ENCODE measurements at places on chromosomes 16 and 17.

DNA sequence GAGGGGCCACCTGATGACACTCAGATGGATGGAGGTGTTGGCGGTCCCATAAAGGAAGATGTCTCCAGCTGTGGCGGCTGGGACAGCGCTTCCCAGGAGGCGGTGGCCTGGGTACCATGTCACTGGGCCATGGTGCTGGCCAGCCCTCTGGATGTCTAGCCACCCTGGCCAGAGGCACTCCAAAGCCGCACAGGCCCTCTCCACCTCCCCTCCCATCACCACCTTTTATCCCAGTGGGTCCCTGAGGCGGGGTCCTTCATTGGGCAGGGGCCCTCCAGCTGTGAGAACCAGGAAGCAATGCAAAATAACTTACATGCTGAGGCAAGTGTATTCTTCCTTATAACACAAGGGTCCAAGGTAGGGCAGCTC is 23.1 kb downstream of the RAB11FIP4 start:
- no peak for DNase-seq

GRCh38 chr17:21214777-21215541 is 998 bp upstream of the TMEM11 start:
- no peak for DNase-seq

DNA sequence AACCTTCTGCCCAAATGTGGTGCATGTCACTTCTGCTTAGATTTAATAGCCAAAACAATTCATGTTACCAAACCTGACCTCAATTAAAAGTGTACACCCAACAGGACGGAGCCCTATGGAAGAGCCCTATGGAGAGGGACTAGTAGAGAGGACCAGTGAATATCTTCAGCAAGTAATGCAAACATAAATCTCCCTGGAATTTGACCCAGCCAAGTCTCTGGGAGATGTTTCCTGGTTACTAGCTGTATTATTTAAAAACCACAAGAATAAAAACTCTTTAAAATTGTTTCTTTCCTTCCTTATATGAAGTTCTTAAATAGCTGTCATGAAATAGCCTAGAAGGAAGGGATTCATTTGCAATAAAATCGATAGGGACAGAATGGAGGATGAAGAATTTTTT is 255.8 kb downstream of the CDH11 start:
- DNase-seq: no peak

DNA sequence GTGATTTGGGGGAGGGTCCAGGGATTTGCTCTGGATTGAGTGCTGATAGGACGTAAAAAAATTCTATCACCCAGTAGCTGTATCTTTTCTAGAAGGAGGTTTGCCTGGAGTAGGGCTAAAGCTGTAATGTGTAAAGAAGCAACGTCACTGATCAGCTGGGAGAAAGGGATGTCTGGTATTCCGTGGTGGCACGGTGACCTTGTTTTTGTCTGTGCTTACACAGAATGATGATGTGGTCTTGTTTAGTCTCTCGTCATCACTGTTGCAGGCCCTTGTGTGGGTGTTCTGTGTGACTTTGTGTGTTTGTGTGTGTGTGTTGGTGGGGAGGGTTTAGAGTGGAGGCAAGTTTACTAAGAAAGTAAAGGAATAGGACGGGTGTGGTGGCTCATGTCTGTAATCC is 22.5 kb upstream of the ARHGAP17 start:
- DNase-seq: no peak

GRCh38 chr16:4617880-4618279 is 3.2 kb upstream of the UBALD1 start:
- DNase-seq: no peak
